ENCODE measurements at places on chromosomes 7 and 10. TPM values are rescaled to one million over a fixed set of nuclear protein-coding genes. Genes with fewer than 3 reads are reported as not detected.

The SLC18A3 gene
- total RNA-seq: 2.8 TPM

The TMEM229A gene
- total RNA-seq: 4.6 TPM

The AMPH gene
- total RNA-seq: 61.6 TPM

The PDK4 gene
- total RNA-seq: 8.3 TPM

The HOXA3 gene
- total RNA-seq: not detected

The SLC29A3 gene
- total RNA-seq: 3.9 TPM

The WNT2 gene
- total RNA-seq: 2.3 TPM

The ELFN1 gene
- 11.3 TPM for total RNA-seq

The ACSM6 gene
- total RNA-seq: not detected
